Coronary artery (tissue), 2 donors: ENCODE measurements at places on chromosomes 7 and 10.

GRCh38 chr10:50575477-50576244, 48.1 kb downstream of the SGMS1 start:
- DNase-seq, result no peak

- no peak for DNase-seq
These were observed 18.5 kb upstream of the TTYH3 start for GRCh38 chr7:2613098-2613930.

- DNase-seq, result no peak
These were observed 57.7 kb downstream of the PYROXD2 start for GRCh38 chr10:98357194-98357822.

DNA sequence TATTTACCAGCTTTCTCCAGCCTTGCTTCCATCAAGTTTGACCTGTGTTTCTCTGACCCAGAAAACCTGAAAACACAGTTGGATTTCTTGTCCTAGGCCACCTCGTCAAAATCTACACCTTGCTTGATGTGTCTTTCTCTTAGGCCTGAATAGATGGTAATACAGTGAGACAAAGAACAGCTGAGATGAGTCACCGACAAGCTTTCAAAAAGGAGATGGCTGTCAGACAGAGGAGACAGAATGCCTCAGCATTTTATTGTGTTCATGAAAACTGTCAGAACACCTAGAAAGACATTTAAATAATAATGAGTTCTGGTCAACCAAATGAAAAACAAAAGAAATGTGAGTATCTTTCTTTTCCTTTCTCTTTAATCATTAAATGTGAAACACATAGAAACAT, 119.7 kb upstream of the SORCS1 start:
- DNase-seq, result no peak

- DNase-seq, result no peak
These were observed 20.9 kb upstream of the ARHGAP22 start for GRCh38 chr10:48625826-48626134.

- no peak for DNase-seq
These were observed 74.0 kb downstream of the DGKI start for GRCh38 chr7:137772748-137773147.

DNA sequence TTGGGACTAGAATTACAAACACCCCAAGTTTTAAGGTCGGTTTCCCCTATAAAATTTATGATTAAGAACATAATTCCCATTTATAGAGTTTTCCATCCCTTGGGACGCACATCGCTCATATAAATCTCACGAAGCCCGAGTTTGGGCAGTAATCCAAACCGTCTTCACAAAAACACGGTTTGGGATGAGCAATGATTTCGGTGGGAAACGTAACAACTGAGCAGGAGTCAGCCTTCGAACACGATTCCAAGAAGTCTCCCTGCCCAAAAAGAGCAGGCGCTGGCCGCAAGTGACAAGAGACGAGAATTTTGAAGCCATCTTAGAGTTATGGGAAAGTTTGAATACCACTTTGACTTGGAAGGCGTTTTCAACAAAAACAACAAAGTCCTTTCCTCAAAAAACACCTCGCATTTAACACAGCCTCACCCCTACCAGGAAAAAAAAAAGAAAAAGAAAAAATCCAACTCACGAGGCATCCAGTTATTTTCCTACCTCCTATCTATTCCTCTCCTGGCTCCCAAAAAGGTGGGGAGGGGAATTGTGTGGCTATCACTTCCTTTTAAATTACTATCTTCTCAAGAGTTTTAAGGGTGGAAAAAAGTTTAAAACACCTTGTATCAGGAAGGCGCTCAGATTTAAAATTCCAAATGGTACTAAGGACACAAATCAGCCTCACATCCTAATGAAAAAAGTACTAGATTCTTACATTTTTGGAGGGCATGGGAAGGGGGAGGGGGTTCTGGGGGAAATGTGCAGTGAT, 1.6 kb downstream of the SEPHS1 start:
- no peak for DNase-seq

- DNase-seq, result no peak
These were observed 232.8 kb upstream of the NPSR1 start for GRCh38 chr7:34425194-34425593.
